ENCODE measurements at places on chromosomes 11 and 22.
A peak's percentile ranks its signal among the peaks of the same experiment; 100 is the strongest.

DNA sequence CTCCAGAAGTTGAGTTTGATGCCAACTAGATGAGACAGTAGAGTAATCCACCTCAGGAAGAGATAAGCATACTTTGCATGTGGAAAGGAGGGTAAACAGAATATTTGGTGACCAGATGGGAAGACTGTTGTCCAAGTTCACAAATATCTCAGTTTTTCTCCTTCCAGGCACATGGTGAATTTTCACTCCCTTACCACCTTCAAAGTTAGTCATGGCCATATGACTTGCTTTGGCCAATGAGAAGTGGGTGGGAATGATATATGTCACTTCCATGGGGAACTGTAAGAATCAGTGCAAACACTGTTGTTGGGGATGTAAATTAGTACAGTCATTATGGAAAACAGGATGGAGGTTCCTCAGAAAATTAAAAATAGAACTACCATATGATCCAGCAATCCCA, 105.8 kb downstream of the SPATA19 start:
- no peak for DNase-seq

- no peak for DNase-seq
Observed at GRCh38 chr11:9565822-9566560, 7.5 kb upstream of the WEE1 start.

GRCh38 chr11:68792400-68792966, 41.2 kb upstream of the TESMIN start:
- no peak for DNase-seq

- DNase-seq, result no peak
Observed at GRCh38 chr22:50138041-50138440, 32.5 kb upstream of the PANX2 start.

DNA sequence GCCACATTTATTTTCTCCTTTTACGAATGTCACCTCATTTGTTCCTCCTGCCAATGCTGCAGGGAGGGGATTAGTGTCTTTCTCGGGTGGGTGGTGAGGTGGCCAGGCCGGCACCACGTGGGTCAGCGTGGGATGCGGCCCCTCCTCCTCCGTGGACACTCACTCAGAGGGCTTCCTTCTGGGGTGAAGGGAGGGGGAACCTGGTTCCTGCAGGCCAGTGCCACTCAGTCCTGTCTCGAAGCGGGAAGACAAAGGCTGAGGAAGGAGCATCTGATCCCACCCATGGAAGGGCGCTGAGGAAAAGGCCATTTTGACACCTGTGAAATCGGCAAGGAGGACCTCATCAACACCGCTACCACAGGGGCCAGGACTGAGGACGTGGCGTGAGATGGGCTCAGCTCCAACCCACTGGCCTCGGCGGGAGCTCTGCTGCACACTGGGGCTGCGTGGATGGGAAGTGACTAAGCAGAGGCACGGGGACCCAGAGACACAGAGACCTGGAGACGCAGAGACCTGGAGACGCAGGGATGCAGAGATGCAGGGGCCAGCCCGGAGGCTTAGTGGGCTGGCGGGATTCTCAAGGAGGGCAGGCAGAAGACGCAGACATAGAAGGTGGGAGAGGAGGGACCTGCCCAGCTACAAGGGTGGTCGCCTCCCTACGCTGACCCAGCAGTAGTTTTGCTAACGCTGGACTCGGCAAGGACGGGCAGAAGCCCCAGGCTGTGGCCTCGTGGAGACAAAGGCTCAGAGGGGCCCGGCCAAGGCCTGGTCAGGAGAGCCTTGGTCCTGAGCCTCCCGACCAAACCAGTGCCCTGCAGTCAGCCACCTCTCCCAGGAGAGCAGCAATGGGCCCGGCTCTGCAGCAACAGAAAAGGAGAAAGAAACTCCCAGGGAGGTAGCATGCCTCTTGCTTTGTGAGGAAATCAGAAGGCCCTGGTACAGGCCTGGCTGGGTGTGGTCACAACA, 1071.2 kb downstream of the BRD1 start:
- no peak for DNase-seq

GRCh38 chr11:121930004-121930965, 185.7 kb downstream of the BLID start:
- no peak for DNase-seq

GRCh38 chr11:57249384-57250319, 12.6 kb upstream of the APLNR start:
- DNase-seq, result peak; percentile 32

DNA sequence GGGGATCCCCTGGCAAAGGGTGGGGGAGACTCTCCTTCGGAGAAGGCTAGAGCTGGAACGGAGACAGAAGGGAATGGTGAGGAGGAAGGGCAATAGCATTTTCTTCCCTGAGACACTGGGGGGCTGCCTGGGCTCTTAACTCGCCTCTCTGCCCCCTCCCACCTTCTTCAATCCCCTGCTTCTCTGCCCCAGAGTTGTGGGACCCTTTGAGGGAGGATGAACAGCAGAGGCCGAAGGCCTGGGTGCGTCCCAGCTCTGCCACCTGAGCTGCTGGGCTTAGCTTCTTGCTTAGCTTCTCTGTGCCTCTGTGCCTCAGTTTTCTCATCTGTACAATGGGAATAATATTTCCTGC, 72.4 kb downstream of the RTL6 start:
- DNase-seq, result no peak

- no peak for DNase-seq
Observed at GRCh38 chr11:77413850-77414460, 59.9 kb downstream of the PAK1 start.

- no peak for DNase-seq
Observed at GRCh38 chr11:70756341-70756740, 358.0 kb downstream of the CTTN start.

Measured in NCI-H1048 (cell line).